ENCODE measurements at places on chromosomes 12 and 14.

- peak; percentile 75 for DNase-seq
Observed at GRCh38 chr14:95442633-95443021, 73.8 kb downstream of the SYNE3 start.

GRCh38 chr14:24965934-24966578, 83.9 kb downstream of the STXBP6 start:
- DNase-seq = no peak

GRCh38 chr14:68775614-68776126, 17.2 kb downstream of the ZFP36L1 start:
- no peak for DNase-seq

DNA sequence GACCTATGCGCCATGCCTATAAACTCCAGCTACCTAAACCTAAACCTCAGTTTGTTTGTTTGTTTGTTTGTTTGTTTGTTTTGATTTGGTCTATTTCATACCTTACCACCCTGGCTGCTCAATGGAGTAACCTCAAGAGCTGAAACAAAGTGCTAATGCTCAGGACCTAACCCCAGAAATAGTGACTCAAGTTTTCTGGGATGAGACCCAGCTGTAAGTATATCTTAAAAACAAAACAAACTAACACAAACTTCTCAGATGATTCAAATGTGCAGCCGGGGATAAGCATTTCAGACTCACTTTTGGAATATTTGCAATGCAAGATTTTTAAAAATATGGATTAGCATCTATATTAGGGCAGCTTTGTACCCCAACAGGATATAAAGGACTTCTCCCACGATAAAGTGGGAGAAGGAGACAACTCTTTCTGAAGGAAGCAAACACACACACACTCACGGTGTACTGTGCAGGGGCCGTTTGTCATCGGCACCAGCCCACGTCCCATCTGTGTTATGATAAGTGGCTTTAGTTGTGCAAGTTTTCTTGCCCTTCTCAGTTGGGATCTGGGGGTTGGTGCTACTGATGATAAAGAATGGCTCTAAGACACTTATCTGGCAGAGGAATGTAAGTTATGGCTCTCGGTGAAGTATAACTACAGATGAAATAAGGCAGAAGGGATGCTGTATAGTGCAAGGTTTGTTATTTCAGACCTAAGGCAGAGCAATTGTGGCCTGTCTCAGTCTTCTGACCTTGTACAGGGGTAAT, 516.7 kb upstream of the TMEM132C start:
- no peak for DNase-seq

DNA sequence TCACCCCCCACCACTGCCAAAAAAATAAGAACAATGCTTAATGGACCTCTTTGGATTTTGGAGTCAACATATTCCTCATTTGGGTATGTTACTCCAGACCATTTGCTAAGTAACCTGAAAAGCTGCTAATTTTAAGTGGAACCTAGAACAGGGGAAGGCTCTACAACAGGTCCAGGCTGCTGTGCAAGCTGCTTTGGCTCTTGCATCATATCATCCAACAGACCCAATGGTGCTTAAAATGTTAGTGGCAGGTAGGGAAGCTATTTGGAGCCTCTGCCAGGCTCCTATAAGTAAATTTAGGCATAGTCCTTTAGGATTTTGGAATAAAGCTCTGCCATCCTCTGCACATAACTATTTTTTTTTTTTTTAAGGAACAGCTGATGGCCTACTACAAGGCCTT, 132.2 kb upstream of the PMCH start:
- DNase-seq = no peak

GRCh38 chr14:37588667-37588955, 6.4 kb downstream of the FOXA1 start:
- no peak for DNase-seq

GRCh38 chr12:13071305-13072280, 27.4 kb downstream of the FAM234B start:
- DNase-seq = no peak

- no peak for DNase-seq
Observed at GRCh38 chr12:123131879-123132402, 18.9 kb downstream of the PITPNM2 start.

DNA sequence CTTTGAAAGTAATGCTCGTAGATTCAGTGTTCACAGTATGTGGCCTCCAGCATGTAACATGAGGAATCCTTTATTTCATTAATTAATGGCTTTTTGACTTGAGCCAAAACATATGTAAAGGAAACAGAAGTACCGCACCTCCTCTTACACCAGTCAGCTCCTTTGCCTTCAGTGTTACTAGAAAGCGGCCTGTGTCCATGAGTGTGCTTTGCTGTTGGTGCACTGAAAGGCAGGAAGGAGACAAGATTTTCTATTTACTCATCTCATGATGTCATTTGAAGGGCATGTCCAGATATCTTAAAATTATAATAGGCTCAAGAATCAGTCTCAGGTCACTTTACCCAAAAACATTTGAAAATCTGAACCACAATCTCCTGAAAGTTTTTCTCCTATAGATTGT, 9.9 kb upstream of the CCT2 start:
- no peak for DNase-seq

GRCh38 chr12:120130011-120130410, 13.5 kb upstream of the RAB35 start:
- no peak for DNase-seq

DNA sequence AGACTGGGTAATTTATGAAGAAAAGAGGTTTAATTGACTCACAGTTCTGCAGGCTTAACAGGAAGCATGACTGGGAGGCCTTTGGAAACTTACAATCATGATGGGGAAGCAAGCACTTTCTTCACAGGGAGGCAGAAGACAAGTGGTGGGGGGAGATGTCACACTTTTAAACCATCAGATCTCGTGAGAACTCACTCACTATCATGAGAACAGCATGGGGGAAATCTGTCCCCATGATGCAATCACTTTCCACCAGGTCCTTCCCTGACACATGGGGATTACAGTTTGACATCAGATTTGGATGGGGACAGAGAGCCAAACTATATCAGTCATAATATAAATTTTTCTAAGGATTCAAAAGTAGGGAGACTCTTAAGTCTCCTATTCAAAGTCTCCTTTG, 46.0 kb downstream of the SPIC start:
- DNase-seq = no peak

DNA sequence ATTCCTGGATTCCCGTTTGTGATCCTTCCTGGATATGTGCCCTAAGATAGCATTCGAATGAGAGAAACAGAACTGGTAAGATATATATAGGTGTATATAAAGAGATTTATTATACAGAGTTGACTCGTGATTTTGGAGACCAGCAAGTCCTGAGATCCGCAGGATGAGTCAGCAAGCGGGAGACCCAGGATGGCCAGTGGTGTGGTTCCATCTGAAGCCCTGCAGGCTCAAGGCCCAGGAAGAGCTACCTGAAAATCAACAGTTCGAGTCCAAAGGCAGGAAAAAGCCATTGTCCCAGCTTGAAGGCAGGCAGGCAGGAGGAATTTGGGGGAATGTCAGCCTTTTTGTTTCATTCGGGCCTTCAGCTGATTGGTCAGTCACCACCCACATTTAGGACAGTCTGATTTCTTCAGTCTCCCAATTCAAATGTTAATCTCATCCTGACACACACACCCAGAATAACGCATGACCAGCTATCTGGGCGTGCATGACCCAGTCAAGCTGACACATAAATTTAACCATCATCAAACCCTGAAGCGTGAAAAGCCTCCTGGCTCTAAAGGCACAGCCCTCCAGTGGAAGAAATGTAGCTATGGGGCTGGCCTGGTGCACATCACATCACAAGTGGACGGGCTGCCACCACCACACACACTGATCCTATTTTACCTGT, 44.3 kb downstream of the TUNAR start:
- no peak for DNase-seq

DNA sequence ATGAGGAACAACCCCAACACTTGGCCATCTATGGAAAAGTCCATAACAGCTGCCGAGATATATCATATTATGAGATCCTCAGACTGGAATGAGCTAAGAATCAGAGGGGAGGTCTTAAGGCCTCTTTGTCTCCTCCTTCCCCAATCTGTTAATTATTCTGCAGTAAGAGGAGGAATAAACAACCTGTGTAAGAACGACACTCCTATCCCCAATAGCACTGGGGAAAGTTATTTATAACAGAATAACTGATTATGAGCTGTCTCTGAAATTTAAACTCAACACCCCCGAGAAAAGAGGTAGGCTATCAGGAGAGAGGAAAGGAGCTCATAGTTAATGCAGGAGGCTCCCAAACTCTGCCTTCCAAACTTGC, 68.0 kb downstream of the NIN start:
- no peak for DNase-seq

DNA sequence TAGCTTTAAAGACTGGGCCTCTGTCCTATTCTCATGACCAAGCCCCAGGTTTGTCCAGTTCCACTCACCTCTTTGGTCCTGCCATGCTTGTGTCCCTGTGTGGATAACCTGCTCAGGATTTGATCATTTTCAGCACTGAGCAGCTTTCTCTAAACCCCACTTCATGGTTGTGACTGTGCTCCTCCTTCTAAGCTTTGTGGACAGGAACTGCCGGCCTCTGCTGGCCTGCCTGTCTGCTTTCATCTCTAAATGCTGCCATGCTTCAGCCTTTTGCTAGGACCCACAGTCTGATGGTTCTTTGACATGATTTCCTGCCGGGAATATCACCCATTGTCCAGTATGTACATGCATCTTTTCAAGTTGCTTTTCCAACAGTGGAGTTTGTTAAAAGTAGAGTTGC, 53.9 kb upstream of the STXBP6 start:
- DNase-seq = no peak

DNA sequence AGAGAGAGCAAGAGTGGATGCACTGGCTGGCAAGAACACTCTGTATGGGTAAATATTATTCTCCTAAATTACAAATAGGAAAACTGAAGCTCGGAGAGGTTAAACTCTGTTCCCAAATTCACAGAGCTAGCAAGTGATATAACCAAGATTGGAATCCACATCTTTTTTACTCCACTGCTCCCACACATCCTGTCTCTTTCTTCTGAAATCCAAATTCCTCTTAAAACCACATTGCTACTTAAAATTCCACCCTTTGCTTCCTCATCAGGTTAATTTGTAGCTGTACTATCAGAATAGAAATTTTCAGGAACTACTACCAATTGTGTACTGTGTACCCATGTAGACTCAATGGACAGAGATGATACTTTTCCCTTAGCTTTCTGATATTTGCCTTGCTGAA, 74.4 kb downstream of the ARMH4 start:
- DNase-seq = no peak

DNA sequence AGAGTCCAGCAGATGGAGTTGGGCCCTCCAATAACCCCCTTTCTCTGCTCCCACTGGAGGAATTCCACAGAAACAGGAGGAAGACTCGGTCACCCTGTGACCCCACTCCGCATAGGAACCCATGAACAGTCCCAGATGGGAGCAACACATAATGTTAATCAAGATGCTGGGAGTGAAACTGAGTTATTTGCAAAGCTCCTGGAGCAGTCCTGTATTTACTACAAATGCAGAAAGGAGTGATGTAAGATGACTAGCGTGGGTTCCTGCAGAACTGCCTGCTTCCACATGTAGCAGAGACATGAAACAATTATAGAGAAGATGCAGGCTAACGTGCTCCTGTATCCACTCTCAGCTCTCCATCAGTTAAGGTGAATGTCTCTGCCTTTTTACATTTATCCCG, 274.7 kb downstream of the FOXN3 start:
- DNase-seq = no peak

DNA sequence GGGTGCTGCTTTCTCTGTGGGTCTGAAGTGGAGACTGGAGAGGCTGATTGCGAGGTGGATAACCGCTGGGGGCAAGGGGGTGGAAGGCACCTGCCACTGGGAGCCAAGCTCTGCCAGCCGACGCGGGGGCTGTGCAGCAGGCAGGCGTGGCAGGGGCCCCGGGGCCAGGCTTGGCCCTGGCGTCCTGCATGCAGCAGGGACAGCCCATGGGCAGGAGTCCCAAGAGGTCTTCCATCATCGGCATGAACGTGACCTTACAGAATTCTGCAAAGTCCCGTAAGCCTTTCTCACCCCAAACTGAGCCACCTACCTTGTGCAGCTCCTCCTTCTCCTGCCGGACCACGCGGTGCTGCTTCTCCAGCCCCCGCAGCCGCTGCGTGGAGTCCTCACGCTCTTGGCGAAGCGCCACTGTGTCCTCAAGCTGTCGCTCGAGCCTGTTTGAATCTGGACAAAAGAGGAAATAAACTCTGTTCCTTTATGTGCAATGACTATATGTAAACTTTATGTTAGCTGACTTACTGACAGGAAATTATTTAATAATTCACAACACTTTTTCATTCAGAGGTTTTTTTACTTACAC, 51.3 kb downstream of the AMN start:
- DNase-seq = no peak

DNA sequence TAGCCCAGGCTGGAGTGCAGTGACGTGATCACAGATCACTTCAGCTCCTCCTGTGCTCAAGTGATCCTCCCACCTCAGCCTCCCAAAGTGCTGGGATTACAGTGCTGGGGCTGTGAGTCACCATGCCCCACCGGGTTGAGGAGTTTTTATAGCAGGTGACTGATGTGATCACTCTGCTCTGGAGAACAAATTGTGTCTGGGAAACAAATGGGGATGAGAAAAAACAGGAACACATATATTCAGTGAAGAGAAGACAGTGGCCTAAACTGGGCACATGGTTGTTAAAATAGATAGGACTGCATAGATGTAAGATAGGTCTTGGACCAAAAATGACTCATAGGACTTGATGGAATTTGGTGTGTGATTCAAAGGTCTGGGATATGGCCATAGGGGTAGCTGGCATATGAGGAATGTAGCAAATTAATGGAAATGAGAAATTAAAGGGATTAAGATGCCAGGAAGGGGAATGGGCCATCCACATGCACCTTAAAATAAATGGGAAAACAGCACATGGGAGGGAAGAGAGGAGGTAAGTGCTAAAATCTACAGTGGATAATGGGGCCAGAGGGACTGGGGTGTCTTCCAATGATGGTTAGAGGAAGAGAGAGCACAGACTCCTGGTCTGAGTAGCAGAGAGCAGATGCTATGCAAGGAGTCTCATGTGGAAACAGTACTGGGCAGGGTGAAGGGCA, 11.2 kb downstream of the BCAT1 start:
- DNase-seq = no peak

DNA sequence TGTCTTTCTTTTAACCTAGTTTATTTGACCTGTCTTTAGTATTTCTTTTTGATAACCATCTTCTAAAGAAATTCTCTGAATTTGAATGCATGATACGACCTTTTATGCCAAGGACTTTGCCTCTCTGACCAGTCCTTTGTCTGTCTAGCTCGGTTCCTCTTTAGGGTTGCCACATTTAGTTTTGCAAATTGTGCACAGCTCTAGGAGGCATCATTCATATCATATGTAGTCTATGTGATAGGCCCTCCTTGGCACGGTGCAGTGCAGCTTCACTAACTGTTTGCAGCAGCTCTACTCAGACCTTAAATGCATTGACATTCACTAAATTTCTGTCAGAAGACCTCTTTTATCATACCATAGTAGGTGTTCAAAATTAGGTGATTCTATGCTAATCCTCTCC, 75.6 kb downstream of the USP15 start:
- no peak for DNase-seq

- no peak for DNase-seq
Observed at GRCh38 chr14:35320472-35320871, 28.3 kb downstream of the PSMA6 start.

GRCh38 chr14:102922490-102923200, at the start of gene AMN:
Gene AMN, plus strand, starts transcription at chr14:102922663. Its CDS starts 26 bp downstream, at chr14:102922689.
- DNase-seq = no peak

Measured in CD4-positive, alpha-beta T cell (primary cell).